ENCODE measurements at places on chromosomes 7 and 10. TPM values are rescaled to one million over a fixed set of nuclear protein-coding genes. Genes with fewer than 3 reads are reported as not detected.
A peak's percentile ranks its signal among the peaks of the same experiment; 100 is the strongest.

DNA sequence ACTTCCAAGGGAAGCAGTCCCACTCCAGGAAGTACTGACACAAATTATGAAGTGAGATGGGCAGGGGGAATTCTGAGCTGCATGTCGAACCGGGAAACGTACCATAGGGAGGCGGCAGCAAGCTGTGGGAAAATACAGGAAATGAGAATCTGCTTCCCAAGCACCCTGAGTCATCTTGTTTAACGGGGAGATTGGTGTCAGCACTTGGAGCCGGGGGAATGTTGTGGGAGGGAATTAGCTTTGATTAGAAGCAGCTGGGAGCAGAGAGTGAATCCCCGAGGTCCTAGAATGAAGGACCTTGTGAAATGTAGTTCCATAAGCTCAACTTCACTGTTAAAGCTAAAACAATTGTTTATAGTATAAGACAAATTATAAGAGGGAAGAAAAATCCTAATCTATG lies 141.4 kb upstream of the PRKCQ start:
- no peak for DNase-seq

GRCh38 chr10:102643336-102644065 lies 778 bp upstream of the TRIM8 start:
- DNase-seq: no peak

GRCh38 chr10:44916429-44916828 lies 5.3 kb downstream of the TMEM72 start:
- no peak for DNase-seq

GRCh38 chr10:88990384-88991160 lies at the start of gene FAS:
FAS (plus strand) TSS chr10:88990798; CDS start chr10:88990877, 79 bp downstream.
- peak; percentile 74 for DNase-seq

- no peak for DNase-seq
Measured at GRCh38 chr7:33862946-33863814, 42.2 kb upstream of the BMPER start.

GRCh38 chr10:17585016-17585415 lies 32.2 kb downstream of the HACD1 start:
- no peak for DNase-seq

- DNase-seq: no peak
Measured at GRCh38 chr7:134954197-134955082, 31.9 kb upstream of the AGBL3 start.

GRCh38 chr7:5580714-5581395 lies 157.2 kb upstream of the TNRC18 start:
- peak; percentile 55 for DNase-seq

DNA sequence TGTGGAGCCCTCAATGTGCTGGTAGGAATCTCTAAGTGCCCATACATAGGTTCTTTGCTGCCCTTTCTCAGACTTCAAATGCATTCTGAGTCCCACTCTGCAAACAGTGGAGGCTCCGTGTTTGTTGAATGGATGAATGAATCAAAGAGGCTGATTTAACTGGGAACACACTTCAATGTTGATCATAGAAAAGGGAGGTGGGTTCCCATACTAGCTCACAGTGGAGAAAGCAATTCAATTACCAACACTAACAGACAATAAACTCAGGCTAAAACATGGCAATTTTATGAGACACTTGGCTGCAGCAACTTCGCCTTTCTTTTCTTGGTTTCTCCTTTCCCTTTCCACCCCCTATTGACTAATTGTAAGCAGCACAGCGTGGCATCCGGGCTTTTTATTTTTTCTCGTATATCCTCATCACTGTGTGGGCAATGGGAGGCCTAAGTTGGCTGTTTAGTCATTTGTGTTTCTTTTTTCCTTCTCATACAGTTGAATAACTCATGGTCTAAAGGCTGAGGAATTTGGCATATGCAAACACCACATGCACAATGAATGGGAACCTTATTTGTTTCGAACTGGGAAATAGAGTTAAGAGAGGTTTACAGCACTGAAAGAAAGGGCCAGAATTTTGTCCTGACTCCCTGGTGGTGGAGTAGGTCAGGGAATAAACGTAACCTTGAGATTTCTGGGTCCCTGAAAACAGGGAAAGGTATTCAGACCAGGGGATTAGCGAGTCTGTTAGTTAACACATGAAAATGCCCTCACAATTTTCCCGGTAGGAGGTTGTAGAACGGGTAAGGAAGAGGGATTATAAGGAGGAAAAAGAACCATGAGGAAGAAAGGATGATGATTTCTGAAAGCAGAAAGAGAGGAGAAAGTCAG lies 858.5 kb downstream of the KCNMA1 start:
- DNase-seq: peak; percentile 50

DNA sequence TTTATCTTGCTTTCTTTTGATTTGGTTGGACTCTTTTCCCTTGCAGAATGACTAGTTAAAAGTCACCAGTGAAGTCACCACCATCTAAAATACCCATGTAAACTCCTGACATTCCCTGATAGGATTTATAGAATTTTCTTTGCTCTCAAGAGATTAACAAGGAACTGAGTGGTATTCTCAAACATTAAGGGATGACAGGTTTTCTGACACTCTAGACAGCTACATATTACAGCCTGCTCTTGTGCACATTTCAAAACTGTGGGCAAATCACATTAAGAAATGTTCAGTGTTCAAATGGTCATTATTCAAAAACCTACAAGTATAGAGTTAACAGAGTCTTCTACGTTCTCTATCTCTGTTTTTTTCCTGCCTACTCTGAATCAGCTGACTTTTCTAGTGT lies 15.8 kb upstream of the ACSM6 start:
- DNase-seq: no peak

GRCh38 chr10:72690071-72690755 lies 1.7 kb upstream of the MCU start:
- no peak for DNase-seq

GRCh38 chr7:80347173-80347572 lies 164.7 kb downstream of the GNAT3 start:
- no peak for DNase-seq

DNA sequence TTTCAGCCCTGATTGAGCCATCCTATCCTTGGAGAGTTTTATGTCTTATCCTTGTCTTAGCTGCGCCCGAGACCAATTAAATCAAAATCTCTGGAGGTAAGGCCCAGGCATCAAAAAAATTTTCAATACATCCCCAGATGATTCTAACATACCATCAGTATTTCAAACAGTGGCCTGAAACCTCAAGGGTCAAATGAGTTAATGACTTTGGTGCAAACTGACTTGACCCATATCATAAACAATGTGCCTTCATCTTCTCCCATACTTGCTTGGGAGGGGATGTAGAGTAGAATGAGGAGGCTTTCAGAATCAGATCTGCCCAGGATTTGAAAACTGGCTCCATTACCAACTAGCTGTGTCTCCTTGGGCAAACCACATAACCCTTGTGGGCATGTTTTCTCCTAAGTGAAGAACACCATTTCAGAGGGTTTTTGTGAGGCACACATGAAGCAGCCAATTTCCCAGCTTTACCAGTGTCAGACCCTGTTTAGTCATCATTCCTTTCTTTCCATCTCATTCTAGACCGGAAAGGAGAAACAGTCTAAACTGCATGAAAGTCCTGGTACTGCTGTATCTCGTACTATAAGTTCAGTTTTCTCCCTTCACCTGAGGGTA lies 35.7 kb upstream of the ATXN7L1 start:
- DNase-seq: no peak

- no peak for DNase-seq
Measured at GRCh38 chr7:2932402-2933251, 88.5 kb upstream of the GNA12 start.

GRCh38 chr10:124721330-124722045 lies 22.7 kb downstream of the FAM53B start:
- DNase-seq: no peak

- DNase-seq: no peak
Measured at GRCh38 chr7:117538053-117538452, 58.2 kb downstream of the CFTR start.

GRCh38 chr10:101832325-101832771 lies 11.3 kb downstream of the KCNIP2 start:
- DNase-seq: no peak

DNA sequence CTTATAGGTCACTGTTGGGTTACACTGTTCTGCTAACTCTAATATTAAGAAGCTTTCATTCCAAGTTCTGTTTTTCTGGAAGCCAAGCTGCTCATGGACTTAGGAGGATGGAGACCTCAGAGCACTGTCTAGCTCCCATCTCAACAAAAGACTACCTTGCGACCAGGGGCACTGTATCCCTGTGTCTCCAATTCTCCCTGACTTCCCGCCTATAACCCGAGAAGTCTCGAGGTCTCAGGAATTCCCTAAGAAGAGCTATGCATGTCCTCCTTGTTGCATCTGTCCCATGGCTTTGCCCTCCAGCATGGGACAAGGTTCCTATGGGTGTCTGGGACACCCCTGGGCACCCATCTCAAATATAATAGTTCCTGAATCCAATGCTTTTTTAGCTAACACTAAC lies 31.2 kb downstream of the BTBD16 start:
- DNase-seq: no peak

- DNase-seq: no peak
Measured at GRCh38 chr10:56318816-56319215, 42.2 kb downstream of the ZWINT start.

DNA sequence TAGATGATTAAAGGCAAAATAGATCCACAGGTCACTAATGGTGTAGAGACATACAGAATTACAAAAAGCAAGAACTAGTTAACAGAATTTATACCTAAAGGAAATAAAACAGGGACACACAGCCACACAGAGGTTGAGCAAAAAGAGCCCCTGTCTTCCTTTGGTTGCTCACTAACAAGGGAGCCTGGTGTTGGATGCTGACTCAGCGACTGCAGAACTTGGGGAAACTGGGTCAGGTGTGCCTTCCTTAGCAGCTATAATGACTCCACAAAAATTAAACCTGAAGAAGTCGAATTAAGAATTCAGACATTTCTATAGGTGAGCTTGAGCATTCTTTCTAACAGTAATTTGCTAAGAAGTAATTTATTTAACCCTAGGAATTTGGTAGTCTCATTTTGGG lies 15.0 kb downstream of the POM121L12 start:
- DNase-seq: no peak

DNA sequence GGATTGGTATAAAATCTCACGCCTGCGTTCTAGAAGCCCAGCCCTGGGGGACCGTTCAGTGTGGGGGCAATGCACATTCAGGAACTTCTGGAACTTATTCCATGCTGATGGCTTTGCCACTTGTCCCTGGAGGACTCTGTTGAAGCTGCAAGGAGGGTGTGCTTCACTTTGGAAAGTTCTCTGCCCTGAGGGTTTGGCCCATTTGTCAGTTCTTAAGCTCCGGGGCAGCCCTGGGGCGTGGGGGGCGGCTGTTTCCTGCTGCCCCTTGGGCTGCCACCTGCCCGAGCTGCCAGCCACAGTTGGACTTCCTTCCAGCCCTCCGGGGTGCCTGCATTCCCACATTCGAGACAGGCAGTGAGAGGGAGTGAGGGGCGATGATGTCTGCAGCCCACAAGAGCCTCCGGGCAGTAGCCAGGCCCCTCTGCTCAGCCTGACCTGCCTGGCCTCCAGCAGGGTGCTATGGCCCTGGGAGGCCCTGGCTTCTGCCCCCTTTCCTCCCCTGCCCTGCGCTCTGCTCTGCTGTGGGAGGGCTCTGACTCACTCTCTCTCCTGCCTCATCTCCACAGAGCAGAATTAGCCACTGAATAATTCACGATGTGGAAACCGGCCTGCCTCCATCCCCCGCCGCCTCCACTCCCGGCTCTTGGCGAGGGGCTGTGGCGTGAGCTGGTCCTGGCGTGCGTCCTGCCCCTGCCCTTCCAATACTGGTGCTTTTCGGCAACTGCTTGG lies 1.9 kb downstream of the TTYH3 start:
- no peak for DNase-seq

DNA sequence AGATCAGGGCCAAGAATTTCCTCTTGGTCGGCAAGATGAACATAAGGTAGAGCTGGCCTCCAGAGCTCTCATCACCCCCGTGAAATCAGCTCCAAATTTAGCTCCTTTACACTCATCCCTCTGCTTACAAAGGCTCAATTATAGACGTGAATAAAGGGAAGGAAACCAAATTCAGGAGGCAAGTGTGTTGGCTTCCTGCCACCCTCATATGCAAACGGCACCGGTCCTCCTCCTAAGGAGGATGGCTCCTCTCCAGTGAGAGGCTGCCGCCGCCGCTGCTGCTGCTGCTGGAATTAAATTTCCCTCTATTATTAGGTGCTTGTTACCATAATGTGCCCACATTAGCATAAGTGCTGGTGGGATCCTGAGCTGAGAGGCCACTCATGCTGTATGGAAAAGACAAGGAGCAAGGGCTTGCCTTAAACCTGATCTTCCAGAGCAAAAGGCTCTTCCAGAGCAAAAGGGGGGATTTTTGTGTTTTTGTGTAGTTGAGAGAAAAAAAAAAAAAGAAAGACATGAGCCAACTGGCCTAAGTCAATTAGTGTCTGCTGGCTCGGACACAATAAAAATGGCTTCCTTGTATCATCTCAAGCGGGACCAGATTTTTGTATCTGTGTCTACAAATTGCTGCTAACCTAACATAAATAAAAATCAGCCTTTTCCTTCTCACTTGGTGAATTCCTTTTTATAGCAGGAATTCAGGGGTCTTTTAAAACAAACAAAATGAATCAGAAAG lies 68.4 kb downstream of the CDHR3 start:
- DNase-seq: no peak

DNA sequence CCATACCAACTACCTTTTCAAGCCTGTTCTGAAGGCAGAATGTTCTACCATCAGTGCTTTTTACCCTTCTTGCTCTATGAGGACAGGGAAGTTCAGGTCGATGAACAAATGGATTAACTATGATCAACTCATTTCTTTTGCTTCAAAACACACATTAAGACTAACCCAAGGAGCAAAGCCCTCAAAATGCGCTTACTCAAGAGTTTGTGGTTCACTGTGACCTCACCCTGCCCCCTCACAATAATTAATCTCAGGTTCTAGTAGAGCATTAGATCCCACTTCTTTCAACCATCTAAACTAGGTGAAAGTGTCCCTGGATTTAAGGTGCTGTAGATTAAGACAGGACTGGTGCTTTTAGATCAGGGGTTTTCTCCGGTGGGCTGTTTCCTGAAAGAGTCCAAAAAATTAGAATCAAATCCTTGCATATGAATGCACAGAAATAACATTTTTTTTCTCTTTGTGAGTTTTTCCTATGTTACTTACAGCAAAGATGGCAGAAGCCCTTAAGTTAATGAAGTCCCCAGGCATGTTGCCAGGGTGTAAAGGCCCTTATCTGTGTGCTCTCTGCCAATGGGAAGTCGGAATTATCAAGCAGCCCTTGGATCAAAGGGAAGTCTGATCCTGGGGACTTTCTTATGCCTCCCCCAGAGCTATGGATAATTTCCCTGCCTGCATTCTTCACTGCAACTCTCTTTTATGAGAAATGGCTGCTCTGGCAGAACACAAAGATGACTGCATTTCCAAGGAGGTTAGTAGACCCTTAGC lies 205.5 kb upstream of the STK17A start:
- no peak for DNase-seq

GRCh38 chr7:109967406-109967805 lies 1123.5 kb upstream of the LRRN3 start:
- DNase-seq: no peak

- no peak for DNase-seq
Measured at GRCh38 chr7:81641873-81642272, 128.0 kb downstream of the HGF start.

Gene PITX3
- 0.54 TPM for total RNA-seq

Gene TMEM236
- total RNA-seq: 0.11 TPM

Gene NRF1
- total RNA-seq: 21.4 TPM

Gene PRXL2A
- total RNA-seq: 58.3 TPM

Gene A1CF
- not detected for total RNA-seq

Gene INA
- total RNA-seq: 17.4 TPM

Gene NODAL
- total RNA-seq: 6.3 TPM

Data from H1 (cell line).